ENCODE measurements at places on chromosomes 2 and 18. TPM values are rescaled to one million over a fixed set of nuclear protein-coding genes. Genes with fewer than 3 reads are reported as not detected.

GRCh38 chr2:231185886-231186285, 12.5 kb upstream of the ARMC9 start:
- DNase-seq, result no peak

DNA sequence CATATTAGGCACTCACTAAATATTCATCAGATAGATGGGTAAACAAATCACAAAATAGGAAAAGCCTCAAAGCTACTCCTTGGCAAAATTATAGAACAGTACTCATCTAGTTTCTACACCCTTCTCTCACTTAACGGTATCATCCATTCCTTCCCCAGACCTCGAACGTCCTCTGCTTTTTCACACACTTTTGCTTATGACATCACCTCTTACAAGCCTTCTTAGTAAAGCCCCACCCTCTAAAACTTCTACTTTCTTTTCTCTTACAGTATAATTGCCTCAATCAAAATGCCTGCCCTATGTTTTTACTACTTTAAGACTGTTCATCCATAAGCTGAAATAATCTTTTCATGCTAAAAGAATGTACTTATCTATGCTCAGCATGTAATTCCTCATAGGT, 8.1 kb downstream of the CHN1 start:
- DNase-seq, result no peak

- no peak for DNase-seq
Observed at GRCh38 chr18:57659460-57660102, 37.9 kb upstream of the NARS1 start.

Gene GPR45
- not detected for total RNA-seq

- DNase-seq, result no peak
Observed at GRCh38 chr2:128252501-128252900, 66.2 kb downstream of the HS6ST1 start.

Gene HTR2B
- total RNA-seq, result 0.19 TPM

GRCh38 chr2:28636491-28636890, 115.1 kb upstream of the PPP1CB start:
- DNase-seq, result no peak

DNA sequence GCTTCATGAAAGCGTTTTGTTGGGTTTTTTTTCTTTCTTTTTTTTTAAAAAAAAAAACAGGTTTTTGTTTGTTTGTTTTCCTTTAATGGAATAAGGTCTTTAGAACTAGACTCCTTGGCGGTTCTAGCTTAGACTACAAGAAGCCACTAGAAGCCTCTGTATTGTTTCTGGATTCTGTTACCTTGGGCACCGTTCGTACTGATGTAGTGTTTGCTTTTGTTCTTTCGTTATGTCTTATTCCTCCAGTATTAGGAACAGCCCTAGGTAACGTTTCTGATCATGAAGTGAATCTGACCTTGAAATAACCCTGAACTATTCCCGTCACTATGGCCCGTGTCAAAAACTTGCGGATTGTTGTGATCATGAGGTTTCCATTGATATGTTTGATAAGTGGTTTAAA, 164.6 kb downstream of the PTGR3 start:
- DNase-seq, result no peak

Gene EFEMP1
- total RNA-seq, result 1,158 TPM

Gene NETO1
- 2.0 TPM for total RNA-seq

Gene TANC1
- total RNA-seq, result 80.0 TPM

- DNase-seq, result no peak
Observed at GRCh38 chr2:45794134-45794617, 142.7 kb downstream of the PRKCE start.

GRCh38 chr2:28449488-28450395, 46.1 kb upstream of the PLB1 start:
- DNase-seq, result no peak

Gene FSHR
- total RNA-seq, result not detected

DNA sequence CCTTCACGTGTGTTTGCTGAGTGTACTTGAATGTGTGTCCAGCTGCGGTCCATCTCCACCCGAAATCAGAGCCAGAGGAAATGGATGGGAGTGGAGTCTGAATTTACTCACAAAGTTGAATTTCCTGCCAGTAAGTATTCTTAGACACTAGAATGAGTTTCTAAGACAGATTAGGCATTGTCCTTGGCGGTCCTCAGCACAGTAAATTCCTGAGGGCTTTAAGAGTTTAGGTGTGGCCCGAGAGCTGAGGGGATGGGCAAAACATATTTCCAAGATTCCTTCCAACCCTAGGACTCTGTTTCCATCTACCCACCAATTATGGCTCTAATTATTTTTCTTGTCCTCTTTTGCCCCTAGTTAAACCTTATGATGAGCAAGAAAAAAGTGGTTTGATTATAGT, 90.3 kb upstream of the PHLPP1 start:
- no peak for DNase-seq

DNA sequence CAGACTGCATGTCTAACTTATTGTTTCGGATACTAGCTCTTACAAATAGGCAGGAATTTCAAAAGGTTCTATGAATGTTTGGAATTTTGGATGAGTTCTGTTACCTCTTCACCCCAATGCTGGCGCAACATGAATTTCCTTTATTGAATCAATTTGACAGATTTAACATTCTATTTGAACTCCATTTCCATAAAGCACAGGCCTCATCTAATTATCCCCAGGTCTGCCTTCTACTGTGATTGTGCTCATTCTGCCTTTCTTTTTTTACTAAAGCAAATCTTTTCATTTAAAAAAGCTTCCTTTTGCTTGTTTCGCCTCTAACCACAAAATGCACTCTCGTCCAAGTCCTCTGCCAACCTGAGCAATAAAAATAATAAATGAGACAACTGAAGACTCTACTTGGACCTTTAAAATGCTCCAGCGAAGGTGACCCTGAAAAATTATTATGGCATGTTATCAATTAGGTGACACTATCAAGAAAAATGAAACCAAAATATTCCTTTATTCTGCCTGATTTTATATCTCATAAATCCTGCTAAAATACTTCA, 922.9 kb upstream of the FSHR start:
- DNase-seq, result no peak

Gene RAMP1
- total RNA-seq, result not detected

DNA sequence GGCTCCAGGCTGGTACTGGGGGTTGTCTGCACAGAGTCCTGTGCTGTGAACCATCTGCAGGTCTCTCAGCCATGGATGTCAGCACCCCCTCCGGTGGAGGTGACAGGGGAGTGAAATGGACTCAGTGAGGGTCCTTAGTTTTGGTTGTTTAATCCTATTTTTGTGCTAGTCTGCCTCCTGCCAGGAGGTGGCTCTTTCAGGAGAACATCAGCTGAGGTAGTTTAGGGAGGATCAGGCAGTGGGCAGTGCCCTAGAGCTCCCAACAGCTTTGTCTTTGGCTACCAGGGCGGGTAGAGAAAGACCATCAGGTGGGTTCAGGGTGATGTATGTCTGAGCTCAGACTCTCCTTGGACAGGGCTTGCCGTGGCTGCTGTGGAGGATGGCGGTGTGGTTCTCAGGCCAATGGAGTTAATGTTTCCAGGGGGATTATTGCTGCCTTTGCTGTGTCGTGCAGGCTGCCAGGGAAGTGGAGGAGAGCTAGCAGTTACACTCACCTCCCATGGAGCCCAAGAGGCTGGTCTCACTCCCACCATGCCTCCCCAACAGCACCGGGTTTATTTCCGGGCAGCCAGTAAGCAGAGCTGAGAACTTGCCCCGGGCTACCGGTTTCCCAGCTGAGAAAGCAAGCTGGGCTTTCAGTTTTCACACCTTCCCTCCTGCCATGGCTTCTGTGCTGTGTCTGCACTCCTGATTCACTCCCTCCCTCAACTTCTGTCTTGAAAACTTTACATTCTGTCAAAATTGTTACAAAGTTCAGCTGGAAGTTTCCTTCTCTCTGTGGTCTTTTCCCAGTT, 563.4 kb downstream of the XIRP2 start:
- DNase-seq, result no peak

GRCh38 chr2:142756430-142756829, 121.0 kb upstream of the KYNU start:
- no peak for DNase-seq

Gene GAREM1
- 0.82 TPM for total RNA-seq

Gene UGT1A1
- not detected for total RNA-seq

DNA sequence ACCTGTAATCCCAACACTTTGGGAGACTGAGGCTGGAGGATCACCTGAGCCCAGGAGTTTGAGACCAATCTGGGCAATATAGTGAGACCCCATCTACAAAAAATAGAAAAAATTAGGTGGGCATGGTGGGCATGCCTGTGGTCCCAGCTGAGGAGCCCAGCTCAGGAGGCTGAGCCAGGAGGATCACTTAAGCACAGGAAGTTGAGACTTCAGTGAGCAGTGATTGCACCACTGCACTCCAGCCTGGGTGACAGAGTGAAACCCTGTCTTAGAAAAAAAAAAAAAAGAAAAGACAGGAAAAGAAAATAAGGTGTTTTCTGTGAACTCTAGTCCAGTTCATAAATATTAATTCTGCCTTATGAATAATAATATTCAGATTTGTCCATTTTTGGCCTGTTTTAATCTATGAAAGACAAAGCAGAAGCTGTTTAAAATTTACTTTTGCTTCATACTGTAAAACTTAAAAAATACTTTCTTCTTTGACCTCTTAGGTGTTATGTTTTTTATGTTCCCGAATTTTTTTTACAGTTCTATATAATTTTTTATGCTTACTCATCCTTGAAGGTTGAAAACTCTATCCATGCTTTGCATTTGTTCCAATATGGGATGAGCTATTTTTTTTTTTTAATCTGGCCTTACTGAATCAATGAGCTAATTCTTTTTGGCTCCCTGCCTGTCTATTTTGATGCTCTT, 8.4 kb upstream of the ANXA4 start:
- DNase-seq, result no peak

DNA sequence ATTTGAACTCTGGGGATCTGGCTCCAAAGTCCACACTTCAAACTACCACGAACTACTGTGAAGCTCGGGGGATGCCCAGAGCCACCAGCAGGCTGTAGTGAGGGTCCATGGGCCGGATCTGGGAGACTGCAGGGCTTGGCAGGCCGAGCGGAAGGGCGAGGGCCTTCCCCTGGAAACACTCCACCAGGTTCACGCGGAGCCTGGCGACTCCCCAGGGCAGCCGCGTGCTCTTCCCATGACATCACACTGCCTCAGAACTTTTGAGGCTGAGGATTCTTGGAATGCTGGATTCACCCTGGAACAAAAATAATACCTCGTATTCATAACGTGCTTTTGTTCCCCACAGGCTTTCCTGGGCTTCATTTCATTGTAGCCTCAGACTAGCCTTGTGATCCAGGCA, 201.0 kb downstream of the SMAD7 start:
- DNase-seq, result no peak

DNA sequence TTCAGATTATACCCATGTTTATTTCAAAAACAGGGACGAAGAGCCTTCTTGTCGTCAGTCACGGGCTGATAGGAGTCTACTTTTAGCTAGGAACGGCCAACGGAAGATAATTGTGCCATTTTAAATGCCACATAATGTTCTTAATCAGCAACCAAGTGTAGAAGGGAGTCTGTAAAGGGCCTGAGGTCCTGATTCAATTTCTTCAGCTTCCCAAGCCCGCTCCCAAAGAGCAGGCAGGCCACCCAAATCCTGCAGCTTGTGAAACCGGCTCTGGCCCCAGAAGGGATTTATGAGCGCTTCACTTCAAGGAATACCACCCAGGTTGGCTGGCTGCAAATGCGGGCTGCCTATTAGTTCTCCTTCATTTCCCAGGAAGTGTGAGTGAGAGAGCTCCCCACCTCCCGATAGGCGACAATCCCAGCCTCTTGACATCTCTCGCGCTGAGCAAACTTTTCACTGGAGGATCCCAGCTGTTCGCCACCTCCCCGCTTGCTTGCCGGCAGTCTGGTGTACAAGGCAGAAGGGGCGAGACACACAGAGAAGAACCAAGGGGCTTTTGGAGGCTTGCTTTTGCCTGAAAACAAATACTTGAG, 272.9 kb downstream of the CDH20 start:
- DNase-seq, result no peak

GRCh38 chr18:14944838-14945237, 196.9 kb downstream of the ANKRD30B start:
- no peak for DNase-seq

GRCh38 chr2:105396254-105397024, 2.4 kb downstream of the FHL2 start:
- DNase-seq, result peak; percentile 79

DNA sequence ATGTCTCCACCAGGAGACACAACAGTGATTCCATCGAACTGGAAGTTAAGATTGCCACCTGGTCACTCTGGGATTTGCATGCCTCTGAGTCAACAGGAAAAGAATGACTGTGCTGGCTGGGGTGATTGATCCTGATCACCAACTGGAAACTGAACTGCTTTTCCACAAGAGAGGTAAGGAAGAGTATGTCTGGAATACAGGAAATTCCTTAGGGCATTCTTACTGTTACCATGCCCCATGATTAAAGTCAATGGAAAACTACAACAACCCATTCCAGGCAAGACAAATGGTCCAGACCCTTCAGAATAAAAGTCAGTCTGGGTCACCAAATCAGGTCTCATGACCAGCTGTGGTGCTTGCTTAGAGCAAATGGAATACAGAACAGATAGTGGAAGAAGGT, 12.0 kb upstream of the DDX1 start:
- DNase-seq, result peak; percentile 66

DNA sequence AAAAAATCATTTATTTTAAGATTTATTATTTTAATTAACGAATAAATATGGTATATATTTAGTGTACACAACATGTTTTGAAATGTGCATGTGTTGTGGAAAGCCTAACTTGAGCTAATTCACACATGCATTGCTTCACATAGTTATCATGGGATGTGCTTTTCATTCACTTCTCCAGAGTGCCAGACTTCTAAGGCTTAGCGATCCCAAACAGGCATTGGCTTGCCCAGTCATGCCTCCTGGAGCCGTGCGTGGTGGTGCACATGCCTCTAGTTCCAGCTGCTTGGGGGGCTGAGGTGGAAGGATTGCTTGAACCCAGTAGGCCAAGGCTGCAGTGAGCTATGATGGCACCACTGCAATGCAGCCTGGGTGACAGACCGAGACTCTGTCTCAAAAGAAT, 40.5 kb downstream of the ARHGEF4 start:
- DNase-seq, result no peak

GRCh38 chr18:70627182-70627802, 338.4 kb downstream of the SOCS6 start:
- no peak for DNase-seq

- DNase-seq, result no peak
Observed at GRCh38 chr2:201057087-201057521, 14.4 kb downstream of the HYCC2 start.

GRCh38 chr18:62551972-62552513, 29.2 kb downstream of the ZCCHC2 start:
- no peak for DNase-seq

Gene INHBB
- 2.4 TPM for total RNA-seq

Gene IL36B
- not detected for total RNA-seq

DNA sequence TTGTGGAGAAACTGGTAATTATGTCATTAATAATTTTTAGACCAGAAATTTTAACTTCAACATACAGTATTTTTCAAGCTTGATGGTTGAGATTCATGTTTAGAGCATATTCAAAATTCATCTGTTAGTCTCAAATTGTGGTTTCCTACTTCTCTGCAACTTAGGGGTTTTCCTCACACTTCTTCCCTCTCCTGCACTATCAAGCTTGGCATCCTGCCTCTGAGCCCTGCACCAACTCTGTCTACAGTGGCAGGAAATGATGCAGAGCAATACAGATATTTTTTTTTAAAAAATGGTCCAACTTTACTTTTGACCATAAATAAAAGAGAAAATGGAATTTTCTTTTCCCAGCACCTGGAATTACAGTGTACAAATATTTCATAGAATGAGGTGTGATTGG, 247.3 kb downstream of the NUP35 start:
- no peak for DNase-seq

Measured in glomerular endothelial cell (primary cell).